ENCODE measurements at places on chromosomes 2 and 18.

DNA sequence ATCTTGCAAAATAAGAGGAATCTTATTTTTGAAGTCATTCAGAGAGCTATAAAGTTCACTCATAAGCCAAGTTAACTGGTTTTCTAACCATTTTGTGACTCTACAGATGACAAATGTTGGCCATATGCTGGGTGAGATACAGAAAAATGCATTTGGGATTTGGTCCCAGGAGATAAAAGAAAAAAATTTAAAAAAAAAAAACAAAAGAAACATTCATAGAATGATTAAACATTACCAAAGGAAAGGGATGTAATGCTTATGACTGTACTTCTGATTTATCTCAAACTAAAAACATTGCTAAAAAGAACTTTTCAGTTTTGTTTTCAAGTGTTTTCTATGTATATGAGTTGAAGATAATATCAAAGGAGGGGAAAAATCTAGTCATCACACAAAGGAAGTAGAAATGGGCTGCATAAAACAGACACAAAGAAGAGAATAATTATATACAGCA, 43.1 kb downstream of the PELI1 start:
- DNase-seq, result no peak

DNA sequence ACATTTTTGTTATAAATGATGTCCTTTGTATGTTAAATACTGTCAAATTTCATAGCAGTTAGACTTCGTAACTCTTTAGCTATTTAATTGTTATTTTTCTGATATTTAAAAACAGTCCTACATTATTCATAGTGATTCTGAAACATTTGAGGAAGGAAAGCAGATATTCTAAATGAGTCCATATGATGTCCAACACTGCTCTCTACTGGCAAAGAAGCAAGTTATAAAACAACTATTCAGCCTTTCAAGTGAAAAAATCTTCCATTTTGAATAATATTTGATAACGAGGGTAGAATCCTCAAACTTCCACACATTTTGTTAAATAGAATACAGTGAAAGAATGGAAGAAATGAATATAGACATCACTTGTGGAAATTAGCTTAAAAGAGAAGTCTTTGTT, 220.8 kb downstream of the GULP1 start:
- DNase-seq, result peak; percentile 58

GRCh38 chr2:80711915-80712314, 407.4 kb upstream of the LRRTM1 start:
- no peak for DNase-seq

DNA sequence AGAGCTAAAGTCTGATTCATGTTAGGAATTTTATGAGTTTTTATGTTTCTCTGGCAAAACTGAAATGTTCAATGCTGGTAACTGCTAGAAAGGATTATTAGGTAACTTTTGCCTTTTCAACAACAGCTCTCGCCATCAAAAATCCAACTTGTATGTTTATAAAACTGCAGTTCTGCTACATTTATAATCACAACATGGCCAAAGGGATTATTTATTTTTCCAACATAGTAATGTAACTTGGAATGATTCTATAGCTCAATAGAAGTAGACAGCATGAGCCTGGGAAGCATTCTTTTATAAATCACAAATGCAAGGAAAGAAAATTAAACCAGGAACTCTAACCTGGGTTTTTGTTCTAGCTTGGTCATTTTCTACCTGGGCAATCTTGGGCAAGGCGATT, 470.9 kb downstream of the TGIF1 start:
- DNase-seq, result no peak

DNA sequence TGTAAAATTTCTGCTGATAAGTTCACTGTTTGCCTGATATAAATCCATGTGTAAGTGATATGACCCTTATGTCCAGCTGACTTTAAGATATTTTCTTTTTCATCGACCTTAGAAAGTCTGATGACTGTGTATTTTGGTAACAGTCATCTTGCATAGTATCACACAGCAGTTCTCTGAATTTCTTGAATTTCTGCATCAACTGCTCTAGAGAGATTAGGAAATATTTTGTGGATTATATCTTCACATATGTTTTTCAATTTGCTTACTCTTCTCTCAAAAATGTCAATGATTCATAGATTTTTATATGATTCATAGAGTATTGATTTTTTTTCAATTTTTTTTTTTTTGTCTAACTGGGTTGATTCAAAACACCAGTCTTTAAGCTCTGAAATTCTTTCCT, 945.3 kb downstream of the TRIB2 start:
- DNase-seq, result no peak

DNA sequence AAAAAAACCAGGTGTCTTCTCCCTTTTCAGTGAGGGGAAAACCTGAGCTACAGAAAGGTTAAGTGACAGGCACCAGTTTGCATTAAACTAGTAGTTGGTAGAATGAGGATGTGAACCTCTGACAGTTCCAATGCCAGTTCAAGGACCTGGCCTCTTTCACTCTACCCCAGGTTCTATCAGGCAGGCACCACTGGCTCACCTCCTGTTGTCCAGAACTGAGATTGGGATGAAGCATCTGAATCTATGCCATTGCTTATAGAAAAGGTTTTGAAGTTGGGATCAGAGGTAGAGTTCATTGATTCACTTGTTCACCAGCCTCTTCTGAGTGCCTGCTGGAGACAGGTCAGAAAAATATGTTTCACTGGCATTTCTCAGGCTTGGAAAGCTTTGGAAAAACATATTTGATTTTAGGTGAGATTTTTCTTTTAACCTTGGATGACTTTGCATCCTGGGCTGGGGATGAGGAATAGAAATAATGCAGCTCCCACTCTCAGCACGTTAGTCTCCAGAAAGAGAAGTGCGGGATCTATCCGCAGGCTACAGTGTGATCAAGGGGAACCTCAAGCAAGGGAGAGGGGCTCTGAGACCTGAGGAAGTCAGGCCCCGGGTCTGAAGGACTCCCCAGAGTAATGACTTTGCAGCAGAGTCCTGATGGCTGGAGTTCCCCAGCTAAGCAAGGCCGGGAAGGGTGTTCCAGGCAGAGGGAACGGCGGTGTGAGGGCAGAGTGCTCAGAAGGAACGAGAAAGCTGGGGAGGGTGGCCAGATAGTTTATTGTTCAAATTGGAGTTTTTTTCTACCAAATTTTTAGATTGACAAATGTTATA, 250.3 kb downstream of the MYCN start:
- DNase-seq, result no peak

- no peak for DNase-seq
Observed at GRCh38 chr2:230382108-230382507, 33.9 kb upstream of the SP100 start.

DNA sequence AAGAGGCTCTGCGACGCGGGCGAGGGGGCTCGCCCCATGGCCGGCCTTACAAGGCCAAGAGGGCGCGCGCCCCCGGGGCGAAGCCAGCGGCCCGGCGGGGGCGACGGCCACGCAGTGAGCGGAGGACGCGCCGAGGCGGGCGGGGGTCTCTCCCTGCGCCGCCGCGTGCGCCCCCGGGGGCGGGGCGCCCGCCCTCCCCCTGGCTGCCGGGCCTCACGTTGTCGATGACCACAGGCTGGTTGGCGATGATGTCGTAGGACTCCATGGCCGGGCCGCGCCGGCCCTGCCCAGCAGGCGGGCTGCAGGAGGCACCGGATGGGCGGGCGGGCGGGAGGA, 250 bp downstream of the ACTR1B start:
- DNase-seq, result no peak

DNA sequence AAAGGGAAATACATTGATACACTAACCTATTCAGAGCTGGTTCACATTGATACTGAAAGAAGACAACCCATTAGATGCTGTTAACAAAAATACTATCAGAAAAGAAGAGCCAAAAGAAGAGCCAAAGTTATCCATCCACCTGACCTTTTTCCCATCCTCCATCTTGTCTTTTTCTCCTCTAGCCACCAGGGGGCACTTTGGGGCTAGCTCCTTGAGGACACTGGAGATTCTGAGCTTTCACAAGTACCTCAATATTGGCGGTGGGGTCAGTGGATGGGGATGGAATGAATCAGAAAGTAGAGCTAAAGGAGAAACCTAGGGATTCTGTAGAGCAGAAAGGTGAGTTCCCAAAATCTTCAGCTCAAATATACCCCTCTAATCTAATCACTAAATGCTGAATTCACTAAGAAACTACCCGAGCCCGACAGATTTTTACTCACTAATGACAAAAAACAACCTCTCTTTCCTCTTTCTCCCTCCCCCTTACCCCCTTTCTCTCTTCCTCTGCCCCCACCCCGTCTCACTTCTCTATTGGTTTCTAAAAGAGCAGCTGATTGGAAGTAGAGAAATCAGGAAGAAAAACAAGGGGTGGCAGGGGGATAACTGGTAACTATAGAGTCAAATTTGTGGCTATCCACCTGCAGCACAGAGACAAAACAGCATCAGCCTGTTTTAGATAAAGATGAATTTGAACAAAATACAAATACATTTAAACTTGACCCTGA, 203.3 kb downstream of the TCF4 start:
- DNase-seq, result no peak

DNA sequence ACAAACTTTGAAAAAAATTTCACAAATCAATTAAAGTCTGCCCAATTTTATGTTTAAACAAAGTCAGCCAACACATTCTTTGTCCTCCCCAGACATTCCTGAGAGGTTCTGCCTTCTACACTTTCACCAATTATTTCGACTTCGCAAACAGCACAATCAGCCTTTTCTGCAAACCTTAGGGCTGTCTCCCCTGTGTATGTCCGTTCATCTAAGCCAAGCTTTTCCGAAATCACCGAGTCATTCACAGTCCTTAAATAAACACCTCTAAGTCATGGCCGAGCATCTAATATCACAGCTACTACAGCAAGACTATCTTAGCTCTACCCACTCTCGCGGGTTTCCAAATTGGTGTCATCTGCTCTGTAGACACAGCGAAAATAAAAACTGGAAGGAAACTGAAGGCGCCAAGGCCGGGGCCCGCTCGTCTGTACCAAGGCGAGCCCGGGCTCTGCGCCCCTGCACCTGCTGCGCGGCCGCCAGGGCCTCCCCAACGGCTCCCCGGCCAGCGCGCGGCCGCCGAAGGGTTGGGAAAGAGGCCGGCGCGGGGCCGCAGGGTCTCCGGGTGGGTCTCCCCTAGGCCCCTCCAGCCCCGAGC, 730 bp downstream of the ODC1 start:
- DNase-seq, result peak; percentile 41

GRCh38 chr18:39675368-39675767, 2109.8 kb upstream of the CELF4 start:
- DNase-seq, result no peak

GRCh38 chr18:31577195-31577594, 14.5 kb upstream of the TTR start:
- DNase-seq, result no peak

DNA sequence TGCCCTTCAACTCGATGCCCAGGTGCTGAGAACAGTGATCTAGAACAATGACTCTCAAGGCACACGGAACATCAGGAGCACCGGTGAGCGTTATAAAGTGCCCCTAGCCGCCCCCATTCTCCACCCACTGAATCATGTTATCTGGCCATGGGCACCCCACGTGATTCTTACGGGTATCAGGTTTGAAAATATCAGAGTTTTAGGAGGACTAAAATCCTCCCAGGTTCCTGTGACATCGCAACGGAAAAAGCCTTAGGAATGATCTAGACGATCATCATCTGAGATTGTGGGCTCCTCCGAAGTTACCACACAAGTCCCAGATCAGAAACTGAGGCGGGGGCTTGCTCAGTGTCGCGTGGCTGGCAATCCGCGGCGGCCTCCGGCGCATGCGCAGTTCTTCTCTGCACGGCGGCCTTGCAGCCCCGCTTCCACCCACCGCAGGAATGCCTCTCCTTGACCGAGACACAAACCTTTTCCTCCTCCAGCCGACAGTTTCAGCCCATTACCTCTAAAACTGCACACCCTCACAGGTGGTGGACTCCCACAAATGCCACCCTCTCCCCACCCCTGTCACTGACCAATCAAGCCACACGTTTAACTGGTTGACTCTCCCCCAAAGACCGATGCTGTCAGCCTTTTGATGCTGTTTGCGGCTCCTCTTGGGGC, 5.8 kb upstream of the MRPL33 start:
- no peak for DNase-seq

DNA sequence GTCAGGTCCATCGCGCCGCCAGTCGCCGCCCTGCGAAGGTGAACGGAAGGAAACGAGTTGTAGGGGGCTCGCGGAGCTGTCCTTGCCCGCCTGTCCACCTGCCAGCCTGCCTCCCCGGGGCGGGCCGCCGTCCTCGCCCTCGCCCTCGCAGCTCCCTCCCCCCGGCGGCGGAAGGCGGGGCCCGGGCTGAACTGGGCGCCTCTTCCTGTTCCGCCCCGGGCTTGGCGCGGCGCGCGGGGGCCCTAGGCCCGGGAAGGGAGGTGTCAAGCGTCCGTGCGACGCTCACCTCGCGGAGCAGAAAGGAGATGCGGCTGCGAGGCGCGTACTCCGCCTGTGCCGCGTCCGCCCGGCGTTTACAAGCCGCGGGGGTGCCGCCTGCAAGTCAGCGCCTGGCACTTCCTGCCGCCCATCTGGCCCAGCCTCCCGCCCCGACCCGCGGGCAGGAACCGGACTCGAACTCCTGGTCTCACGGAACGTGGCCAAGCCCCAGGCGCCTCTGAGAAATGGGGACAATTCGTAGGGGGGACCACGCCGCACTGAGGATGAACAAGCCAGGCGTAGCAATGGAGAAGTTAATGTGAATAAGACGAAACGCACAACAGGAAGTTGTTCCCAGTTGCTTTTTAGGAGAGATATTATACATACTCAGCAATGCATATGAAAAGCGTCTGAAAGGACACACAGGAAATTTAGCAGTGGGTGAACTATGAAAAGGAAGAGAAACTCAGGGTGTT, at the start of gene CNPPD1:
Gene CNPPD1, minus strand, starts transcription at position 108 of the 734 bp plus-strand sequence. Its CDS starts 97 bp downstream, at position 11.
- DNase-seq, result peak; percentile 88

GRCh38 chr2:129565551-129566109, 413.8 kb upstream of the RAB6C start:
- no peak for DNase-seq

- no peak for DNase-seq
Observed at GRCh38 chr2:231007286-231008098, 11.6 kb downstream of the SPATA3 start.

GRCh38 chr2:105110295-105110829, 72.5 kb downstream of the MRPS9 start:
- no peak for DNase-seq

DNA sequence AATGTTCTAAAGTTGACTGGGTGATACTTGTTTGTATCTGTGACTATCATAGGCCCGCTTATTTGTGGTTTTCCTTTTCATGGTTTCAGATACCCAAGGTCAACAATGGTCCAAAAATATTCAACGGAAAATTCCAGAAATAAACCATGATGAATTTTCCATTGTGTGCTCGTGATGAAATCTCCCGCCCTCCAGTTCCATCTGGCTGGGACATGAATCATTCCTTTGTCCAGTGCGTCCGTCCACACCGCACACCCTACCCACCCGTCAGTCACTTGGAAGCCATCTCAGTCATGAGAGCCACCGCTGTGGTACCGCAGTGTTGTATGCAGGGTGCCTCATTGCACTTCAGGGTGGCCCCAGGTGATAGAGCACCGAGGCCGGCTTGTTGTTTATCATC, 268.2 kb upstream of the PXDN start:
- DNase-seq, result no peak

GRCh38 chr2:52500561-52500960, 1267.0 kb upstream of the CHAC2 start:
- no peak for DNase-seq

Measured in NCI-H345 (cell line).